ENCODE measurements at places on chromosomes 6 and 20.

- no peak for DNase-seq
Observed at GRCh38 chr6:112172540-112172939, 81.8 kb downstream of the LAMA4 start.

GRCh38 chr6:47283993-47284392, 25.7 kb downstream of the TNFRSF21 start:
- no peak for DNase-seq

- DNase-seq = peak; percentile 55
Observed at GRCh38 chr6:107657755-107658461, 166.2 kb downstream of the SCML4 start.

- DNase-seq = no peak
Observed at GRCh38 chr6:112321941-112322424, 25.1 kb upstream of the RFPL4B start.

GRCh38 chr20:10495173-10495572, 60.1 kb downstream of the SLX4IP start:
- DNase-seq = no peak

GRCh38 chr20:1505361-1505760, 14.1 kb upstream of the SIRPB2 start:
- no peak for DNase-seq

DNA sequence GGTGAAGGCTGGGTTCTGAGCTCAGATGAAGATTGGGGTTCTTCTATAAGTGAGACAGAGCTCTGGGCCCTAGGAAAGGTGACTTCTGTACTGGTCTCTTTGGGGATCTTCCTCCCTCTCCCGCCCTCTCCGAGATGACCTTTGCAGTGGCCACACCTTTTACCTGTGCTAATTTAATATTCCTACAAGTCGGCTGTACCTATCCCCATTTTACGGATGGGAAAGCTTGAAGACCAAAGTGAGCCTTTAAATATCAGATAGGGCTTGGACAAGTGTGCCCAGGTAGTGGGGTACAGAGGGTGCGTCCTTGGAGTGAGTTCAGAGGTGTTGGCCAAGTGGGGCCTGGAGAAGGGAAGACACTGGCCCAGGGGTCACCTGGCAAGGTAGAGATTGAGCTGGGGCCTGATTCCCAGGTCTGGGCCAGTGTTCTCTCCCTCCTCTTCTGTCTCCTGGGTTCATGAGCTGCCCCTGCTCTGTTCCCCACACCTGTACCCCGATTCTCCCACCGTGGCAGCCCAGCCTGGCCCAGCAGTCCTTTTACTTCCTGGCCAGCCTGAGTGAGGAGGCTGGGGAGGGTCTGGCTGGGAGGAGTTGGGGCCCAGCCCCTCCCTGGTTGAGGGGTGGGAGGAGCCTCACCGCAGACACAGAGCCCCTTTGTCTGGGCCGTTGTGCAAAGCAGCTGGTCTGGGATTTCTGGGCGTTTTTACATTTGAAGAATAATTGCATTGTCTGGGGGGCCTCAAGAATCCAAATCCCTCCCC, 152.1 kb upstream of the RNF24 start:
- DNase-seq = no peak

DNA sequence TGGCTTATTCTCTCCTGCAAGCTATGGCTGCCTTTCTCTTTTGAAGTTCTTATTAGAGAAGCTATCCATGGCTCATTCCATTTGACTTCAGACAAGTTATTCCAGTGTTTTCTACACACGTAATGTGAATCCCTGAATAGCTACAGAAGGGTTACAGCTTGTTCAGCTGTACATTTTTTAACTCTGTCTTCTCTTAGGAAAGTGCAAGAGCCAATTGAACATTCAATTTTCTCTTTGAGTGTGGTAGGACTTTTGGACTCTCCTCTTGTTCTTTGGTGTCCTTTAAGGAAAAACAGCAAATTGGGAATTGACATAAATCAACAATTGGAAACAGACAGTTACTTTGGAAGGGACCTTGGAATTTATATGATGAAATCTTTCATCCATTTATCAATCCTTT, 125.8 kb downstream of the EPM2A start:
- no peak for DNase-seq

- DNase-seq = no peak
Observed at GRCh38 chr20:2585811-2586210, 49.4 kb downstream of the TMC2 start.

GRCh38 chr6:157644043-157644810, 178.8 kb upstream of the SNX9 start:
- DNase-seq = no peak

GRCh38 chr6:106141441-106142237, 55.5 kb downstream of the PRDM1 start:
- no peak for DNase-seq

DNA sequence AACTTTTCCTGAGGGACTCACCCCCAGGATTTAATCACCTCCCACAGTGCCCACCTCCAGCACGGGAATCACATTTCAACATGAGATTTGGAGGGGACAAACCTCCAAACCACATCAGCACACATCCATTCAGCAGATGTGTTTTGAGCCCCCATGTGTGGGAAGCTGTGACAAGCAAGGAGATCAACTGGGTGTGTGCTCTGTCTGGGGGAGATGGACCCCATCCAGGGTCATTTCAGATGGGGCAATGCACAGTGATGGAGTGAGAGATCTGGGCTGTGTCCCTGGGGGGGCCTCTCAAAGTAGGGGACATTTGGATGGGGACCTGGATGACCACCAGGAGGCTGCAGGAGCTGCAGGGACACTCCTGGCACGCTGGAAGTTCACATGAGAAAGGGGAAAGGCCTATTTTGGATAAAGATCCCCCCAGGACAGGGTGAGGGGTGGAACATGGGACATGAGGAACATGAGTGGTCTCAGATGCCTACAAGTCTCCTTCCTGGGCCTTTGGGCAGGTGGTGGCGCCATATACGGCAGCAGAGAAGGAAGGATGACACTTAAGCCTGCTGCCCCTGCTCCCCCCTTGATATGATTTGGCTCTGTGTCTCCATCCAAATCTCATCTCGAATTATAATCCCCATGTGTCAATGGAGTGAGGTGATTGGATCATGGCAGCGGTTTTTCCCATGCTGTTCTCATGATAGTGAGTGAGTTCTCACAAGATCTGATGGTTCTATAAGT, 49.6 kb downstream of the SLC2A10 start:
- DNase-seq = no peak

GRCh38 chr6:125001684-125002405, 39.6 kb downstream of the RNF217 start:
- DNase-seq = no peak

- no peak for DNase-seq
Observed at GRCh38 chr20:57130160-57130772, 136.2 kb downstream of the BMP7 start.

GRCh38 chr6:90175627-90176538, 120.8 kb downstream of the BACH2 start:
- DNase-seq = peak; percentile 67

DNA sequence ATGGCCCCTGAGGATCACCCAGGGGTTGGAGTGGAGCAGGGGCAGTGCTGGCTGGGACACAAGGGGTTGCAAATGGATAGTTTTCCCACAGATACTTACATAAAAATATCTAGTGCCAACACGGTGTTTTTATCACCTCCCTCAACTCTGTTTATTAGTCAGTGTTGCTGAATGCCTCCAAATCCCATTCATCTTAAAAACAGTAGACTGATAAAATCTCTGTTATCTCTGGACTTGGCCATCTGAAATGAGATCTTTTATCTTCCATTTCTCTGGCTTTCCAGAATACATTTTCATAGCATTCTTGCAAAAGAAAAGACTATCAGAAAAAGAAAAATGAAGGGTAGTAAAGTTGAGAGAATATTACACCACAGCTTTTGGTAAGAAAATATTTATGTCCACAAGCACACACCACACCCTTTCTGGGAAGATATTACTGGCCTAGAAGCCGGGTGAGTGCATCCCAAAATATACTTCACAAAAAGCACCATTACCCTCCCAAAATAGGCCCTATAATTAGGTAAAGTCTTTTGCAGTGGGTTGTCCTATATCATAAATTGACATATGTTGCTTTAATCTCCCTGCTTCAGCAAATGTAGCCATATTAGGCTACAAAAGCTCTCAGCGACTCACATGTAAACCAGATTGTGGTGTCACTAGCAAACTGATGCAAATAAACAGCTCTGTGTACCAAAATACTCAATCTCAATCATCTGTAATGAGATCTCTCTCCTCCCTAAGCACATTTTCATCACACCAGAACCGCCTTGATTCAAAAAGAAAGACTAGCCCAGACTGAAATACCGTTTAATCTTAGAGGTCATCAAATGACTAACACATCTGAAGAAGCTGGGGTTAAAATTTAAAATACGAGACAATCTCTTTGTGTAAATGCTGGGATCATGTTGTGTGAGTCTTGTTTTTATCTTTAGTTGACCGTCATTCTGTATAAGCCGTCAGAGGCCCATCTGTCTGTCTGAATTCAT, 96.7 kb downstream of the FYN start:
- no peak for DNase-seq

DNA sequence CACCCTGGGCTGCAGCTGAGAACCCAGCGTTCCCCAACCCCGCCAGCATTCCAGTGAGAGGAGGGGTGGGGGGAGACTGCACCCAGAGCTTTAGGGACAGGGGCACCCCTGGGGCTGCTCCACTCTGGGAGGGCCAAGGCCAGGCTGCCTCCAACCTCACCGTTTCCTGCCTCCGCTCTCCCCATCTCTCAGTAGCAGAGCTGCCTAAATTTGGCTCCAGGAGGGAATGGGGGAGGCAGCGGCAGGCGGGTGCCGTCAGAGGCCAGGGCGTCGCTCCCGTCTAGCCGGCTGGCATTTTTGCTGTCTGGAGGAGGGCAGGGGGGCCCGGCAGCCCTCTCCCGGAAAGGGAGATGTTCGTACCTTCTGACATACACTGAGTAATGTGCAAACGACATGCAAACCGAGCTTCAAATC, 46.6 kb downstream of the NOL4L start:
- DNase-seq = no peak

GRCh38 chr20:2761885-2762284, 38.5 kb downstream of the CPXM1 start:
- DNase-seq = no peak

DNA sequence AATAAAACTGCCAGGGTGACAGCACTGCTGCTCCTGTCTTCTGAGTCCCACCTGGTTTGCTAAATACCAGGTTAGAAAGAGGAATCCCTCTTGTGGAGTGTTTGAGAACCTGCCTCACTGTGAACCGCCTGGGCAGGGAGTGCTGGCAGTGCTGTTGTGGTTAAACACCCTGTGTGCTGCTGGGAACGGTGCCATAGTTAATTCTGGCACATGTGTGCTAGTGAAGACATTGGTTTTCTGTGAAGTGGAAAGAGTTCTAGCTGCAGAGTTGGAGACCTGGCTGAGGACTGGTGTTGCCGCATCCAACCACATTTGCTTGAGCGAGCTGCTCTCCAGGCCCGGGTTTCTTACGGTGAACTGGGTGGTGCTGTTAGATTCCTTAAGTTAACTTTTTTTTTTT, 72.7 kb downstream of the IGF2R start:
- no peak for DNase-seq

DNA sequence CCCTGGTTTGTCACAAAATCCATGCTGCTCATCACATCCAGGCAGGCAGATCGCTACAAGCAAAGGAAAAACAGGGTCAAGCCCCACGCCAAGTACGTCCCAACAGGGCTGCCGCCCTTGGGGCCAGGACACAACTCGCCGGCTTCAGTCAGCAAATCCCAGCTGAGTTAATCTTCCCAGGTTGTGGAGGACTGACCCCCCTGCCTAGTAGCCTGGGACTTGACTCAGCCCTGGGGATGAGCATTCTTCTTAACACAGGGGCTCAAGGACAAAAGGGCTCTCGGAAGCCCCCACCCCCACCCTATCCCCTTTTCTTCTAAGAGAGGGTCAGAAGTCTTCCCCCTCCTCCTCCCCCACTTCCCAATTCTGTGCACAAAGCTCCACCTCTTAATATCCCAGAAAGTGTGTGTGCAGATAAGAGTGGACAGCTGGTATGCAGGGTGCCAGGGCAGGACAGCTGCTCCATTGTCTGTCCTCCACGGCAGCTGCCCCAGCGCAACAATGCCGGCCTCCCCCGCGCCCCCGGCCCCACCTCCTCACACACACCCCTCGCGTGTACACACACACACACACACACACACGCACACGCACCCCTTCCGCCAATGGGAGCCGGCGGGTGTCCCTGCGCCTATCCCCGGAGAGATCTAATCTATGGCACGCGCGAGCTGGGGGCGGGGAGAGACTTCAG, 4.5 kb downstream of the DLL1 start:
- DNase-seq = no peak

GRCh38 chr6:105988321-105988720, 97.8 kb upstream of the PRDM1 start:
- DNase-seq = no peak

GRCh38 chr20:62105592-62105991, 16.7 kb upstream of the LSM14B start:
- DNase-seq = no peak

- DNase-seq = no peak
Observed at GRCh38 chr6:43089874-43090558, 13.9 kb downstream of the PTK7 start.

DNA sequence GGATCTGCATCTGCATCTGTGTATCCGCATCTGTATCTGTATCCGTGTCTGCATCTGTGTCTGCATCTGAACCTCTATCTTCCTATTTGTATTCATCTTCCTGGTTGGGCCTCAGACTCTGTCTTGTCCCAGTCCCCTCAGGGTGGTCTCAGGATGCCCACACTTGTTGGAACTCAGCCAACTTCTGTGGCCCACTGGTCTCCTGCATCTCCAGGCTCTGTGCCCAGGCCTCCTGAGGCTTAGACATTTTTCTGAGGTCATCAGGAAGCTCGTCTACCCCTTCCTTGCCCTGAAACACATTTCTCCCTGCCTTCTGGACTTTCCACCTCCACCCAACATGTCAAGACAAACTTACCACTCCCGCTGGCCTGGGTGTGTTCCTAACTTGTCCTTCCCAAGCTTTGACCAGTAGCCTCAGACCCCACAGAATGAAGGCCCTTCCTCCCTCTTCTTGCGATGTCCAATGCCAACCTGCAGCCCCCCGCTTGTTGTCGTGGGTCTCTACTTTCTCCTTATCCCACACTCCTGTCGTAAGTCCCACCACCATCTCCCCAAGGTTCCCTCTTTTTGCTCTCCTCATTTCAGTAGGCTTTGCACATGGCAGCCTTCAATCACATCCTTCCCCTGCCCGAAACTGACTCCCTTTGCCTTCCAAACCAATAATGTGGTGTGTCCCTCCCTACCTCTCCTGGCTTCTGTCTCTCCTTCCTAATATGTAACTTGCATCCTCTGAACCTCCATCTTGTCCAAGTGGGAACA, 176.5 kb downstream of the DLL1 start:
- no peak for DNase-seq

GRCh38 chr6:112986321-112986720, 639.2 kb downstream of the RFPL4B start:
- no peak for DNase-seq

DNA sequence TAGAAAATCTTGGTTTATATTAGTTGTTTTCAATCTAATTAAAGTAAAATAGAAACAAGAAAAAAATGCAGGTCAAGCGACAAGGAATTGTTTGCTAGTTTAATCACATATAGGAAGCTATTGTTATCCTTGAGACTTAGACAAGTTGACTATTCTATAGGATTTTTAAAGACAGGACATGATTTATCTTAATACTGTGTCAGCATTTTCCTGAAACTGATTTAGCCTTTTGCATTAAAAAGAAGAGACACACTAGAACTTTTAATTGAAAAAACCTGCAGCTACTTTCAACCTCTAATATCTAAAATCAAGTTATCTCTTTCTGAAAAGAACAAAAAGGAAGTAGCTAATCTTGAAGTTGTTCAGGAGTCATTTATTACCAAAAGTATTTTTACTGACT, 246.2 kb downstream of the PHF3 start:
- no peak for DNase-seq

GRCh38 chr20:12406978-12407377, 489.3 kb downstream of the BTBD3 start:
- DNase-seq = no peak

Measured in stimulated activated CD4-positive, alpha-beta T cell treated with anti-CD3 and anti-CD28 coated beads, TNF-alpha, amount 100 ng/mL, for 48 hours (primary cell).